ENCODE measurements at places on chromosomes 2 and 18.

GRCh38 chr2:207920321-207920720 lies 105.0 kb downstream of the PLEKHM3 start:
- DNase-seq, result no peak

DNA sequence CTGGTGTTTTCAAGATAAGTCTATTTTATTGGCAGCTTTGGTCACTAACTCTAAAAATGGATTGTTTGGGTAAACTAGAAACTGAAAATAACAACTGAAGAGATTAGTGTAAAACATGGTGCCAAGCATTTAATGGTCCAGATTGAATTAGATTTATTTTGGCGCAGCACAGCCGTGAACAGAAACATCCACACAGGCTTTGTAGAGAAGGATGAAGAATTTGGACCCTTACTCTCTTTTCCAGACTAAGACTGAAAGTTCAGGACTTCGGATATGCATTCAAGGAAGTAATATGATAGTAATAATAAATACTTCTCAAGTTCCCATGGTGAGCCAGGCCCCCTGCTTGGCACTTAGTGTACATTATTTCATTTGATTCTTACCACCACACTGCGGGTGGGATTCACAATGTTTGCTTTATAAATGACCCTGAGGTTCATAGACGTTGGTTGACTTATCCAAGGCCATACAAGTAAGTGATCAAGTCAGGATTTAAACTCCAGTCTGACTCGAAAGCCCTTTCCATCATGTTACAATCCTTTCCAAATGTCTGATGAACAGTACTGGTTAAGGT lies 54.2 kb upstream of the ITGB6 start:
- no peak for DNase-seq

DNA sequence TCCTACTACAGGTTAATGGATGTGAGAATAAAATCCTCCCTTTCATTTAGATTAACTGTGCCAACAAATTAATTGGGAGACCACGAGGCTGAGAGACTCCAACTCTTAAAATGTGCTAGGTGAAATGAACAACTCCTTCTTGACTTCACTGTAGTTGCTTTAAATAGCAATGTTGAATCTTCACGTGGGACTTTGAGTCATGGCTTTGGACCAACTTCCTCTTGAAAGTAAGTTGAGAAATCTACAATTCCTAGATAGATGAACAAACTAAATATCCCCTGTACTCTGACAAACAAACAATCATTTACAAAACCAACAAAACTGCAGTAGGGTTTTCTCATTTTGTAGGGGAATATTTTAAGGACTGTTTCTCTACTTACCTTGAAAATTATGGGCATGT lies 291.9 kb upstream of the SPRED2 start:
- no peak for DNase-seq

GRCh38 chr2:941871-942270 lies 8.8 kb upstream of the SNTG2 start:
- no peak for DNase-seq

DNA sequence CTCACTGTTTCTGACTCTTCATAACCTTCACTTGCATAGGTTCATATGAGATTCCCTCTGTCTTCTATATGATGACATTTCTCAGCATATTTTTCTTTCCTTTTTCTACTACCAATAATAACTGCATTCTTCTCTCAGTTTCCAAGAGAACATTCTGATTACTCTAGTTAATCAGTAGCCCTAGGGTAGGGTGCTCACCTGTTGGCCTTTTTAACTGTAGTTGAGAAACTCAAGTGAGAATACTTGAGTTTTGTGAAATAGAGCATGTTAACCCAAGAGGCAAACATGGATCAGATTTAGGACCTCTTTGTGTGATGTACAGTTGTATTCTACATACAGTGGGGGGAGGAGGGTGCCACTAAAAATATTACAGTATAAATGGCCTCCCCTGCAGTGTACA lies 308.0 kb downstream of the CMPK2 start:
- no peak for DNase-seq

- DNase-seq, result no peak
Measured at GRCh38 chr18:35817604-35818352, 154.7 kb upstream of the RMP24 start.

DNA sequence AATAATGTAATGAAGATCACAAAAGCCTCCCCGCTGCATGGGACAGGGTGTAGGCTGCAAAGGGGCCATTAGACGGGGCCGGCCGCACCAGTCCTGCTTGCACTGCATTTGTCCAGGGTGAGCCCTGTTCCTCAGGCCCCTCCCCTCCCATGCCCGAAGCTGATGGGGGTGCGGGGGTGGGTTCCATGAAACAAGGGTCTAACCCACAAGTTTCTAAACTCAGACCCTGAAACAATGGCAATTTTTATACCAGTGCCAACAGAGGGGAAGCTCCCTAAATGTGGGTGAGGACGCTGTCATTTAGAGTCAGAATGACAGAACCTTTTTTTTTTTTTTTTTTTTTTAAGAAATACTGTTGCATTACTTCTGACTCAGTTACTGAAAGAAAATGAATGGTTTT lies 39.7 kb downstream of the HS6ST1 start:
- DNase-seq, result no peak

GRCh38 chr2:112629823-112630222 lies 15.9 kb upstream of the SLC20A1 start:
- no peak for DNase-seq

DNA sequence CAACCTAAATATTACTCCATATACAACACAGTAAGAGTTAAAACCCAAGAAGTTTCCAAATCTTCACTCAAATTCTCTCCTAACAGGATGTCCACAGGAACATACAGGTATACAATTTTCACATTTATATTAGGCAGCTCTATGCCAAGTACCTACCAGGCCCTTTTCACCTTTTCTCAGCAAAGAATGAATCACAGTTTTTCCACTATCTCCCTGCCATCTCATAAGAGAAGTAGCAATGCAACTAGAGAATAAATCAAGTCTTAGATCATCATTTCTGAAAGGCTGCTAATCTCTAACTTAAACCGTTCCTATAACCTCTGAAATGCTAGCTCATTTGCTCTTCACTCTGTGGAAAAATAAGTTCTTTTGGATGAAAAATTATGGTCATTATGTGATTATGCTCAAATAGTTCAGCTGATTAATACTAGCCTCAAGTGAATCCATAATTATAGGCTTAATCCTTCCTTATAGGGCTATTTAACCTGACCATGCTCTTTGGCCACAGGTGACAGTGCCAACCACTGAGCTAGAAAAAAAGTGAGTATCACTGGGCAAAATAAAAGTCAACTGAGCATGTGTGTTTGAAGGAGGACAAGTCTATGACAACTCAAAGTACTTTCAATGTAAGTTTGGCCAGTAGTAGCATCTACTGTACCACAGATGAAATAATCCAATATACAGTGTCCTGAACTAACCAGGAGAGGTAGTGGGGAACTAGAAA lies 79.7 kb downstream of the COBLL1 start:
- no peak for DNase-seq

Data from stimulated activated naive CD4-positive, alpha-beta T cell (primary cell).